Upper lobe of right lung (tissue), 1 donor: ENCODE measurements at places on chromosomes 12 and 14.
A peak's percentile ranks its signal among the peaks of the same experiment; 100 is the strongest.

DNA sequence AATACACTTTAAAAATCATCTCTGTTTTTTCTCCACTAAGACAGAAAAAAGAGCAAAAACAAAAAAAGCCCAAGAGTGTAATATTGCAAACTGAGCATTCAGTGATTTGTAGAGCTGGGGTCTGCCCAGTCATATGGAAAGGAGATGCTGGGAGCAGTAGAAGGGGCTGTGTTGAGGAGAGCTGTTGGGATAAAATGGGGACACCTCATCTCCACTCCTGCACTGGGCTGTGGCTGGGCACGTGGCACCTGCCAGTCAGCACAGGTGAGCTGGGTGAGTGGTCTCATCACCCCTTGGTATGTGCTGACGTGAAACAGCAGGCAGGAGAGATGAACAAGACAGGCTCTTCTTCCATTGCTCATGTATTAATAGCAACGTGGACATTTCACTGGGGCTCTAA, 217.4 kb downstream of the C12orf42 start:
- no peak for DNase-seq

- DNase-seq, result no peak
Observed at GRCh38 chr12:62873826-62874448, 61.0 kb downstream of the PPM1H start.

- no peak for DNase-seq
Observed at GRCh38 chr14:96421236-96421635, 29.3 kb downstream of the AK7 start.

DNA sequence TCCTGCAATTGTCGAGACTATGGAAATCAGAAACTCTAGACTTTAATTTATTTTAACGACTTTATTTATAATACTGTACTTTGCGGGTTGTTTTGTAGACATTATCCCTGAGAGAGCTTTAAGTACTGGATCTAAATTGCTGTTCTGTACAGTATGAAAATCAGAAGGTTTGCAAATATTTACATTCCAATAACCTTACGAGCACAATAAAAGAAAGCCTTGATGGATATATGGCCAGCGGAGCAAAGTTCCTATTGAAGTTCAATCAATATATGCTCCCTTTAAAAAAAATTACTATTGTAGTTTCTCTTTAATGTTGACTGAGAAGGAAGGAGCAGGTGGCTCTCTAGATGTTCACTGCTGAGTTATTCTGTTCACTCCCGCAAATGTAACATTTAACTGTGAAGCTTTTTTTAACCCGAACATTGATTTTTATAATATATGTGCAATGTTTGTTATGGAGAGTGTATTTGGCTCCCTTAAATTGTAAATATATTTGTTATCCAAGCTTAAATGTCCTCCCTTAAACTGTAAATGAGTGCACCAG, 235.3 kb downstream of the PLCZ1 start:
- no peak for DNase-seq

GRCh38 chr12:47755655-47756562, 2.8 kb downstream of the RAPGEF3 start:
- DNase-seq, result no peak

DNA sequence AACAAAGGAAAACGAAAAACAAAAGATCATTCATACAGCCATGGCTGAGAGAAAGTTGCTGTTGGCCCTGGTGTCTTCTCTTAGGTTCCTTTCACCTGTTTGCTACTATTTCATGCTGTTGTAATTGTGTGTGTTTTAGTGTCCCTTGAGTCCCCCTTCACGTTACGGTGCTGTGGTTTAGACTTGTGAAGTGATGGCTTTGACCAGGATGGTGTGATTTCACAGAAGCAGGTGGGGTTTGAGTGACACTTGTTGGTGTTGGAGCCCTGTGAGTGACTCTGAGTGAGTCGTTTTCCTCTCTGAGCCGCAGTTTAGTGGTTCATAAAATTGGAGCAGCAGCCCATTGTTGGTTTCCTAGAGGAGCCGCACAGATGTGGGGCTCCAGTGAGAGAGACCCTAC, 635.4 kb downstream of the VRK1 start:
- DNase-seq, result no peak

- peak; percentile 32 for DNase-seq
Observed at GRCh38 chr14:26596543-26597061, 1.2 kb downstream of the NOVA1 start.

GRCh38 chr12:50515587-50515986, 10.8 kb downstream of the DIP2B start:
- no peak for DNase-seq

- DNase-seq, result no peak
Observed at GRCh38 chr12:59036973-59037762, 116.9 kb upstream of the LRIG3 start.

- peak; percentile 71 for DNase-seq
Observed at GRCh38 chr12:124906606-124907261, 7.7 kb downstream of the UBC start.

DNA sequence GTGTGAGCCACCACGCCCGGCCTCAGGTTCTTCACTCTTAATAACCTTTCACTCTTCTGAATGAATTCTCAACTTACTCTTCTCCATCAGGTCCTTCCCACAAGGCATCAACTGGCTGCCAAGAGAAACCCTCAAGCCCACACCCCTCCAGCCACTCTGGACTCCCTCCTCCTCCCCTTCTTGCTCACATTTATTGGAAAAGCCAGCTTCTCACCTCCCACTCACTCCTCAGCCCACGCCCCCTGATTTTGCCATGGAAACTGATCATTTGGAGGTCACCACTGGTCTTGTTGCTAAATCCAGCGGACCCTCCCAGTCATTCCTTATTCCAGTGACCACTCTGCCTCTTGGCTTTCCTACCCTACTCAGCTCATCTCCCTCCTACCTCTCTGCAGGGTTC, 17.4 kb upstream of the ACVR1B start:
- no peak for DNase-seq

GRCh38 chr14:77882098-77882497, 82.2 kb downstream of the ADCK1 start:
- DNase-seq, result no peak

- no peak for DNase-seq
Observed at GRCh38 chr12:103647267-103647666, 60.2 kb downstream of the STAB2 start.

- DNase-seq, result no peak
Observed at GRCh38 chr12:73935817-73936216, 601.8 kb upstream of the ATXN7L3B start.

- no peak for DNase-seq
Observed at GRCh38 chr12:113610698-113611097, 139.0 kb upstream of the LHX5 start.
